GM23248 (cell line): ENCODE measurements at places on chromosomes 7 and 10.

GRCh38 chr10:80148166-80148805 is 15.8 kb downstream of the PLAC9 start:
- DNase-seq, result no peak
- peaks cover 14% of the 10 kb centered on the region; the same call in 1 of the 2 replicates for H3K36me3 ChIP-seq
- H3K4me3 ChIP-seq, result no peak overlapping the region
- H3K27ac ChIP-seq, result no peak overlapping the region

DNA sequence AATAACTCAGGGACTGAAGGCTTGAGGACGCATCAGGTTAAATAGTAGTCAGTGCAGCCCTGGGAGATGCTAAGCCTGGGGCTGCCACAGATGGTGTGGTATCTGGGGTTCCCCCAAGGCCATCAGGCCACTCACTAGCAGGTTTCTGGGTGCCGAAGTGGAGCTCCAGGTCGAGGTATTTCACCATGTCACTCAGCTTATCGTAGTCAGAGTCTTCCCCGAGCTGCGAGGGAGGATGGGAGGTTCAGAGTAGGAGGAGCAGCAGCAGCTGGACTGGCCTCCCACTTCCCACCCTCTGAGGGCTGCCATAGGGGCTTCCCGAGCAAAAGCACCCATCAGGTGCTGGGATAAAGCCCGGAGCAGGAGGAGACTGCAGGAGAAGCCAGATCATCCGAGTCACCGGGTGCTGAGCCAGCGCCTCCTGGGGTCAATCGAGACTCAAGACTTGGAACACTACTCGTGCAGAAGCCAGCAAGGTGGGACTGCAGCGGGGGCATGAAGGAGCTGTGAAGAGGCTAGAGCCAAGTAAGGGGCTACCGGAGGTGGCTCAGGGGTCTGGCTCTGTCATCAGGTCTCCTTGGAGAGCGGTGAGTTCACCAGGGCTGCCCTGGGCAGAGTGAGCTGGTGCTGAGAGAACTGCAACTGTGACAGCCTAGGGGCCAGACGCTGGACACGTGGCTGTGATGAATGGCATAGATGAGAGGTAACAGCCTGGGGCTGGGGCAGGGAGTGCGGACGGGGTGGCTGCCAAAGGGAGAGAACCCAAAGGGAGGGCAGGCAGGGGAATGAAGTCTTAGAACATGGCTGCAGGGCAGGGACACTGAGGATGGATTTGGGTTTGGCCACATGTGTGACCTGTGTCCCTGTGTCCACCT is 45.3 kb downstream of the GRID2IP start:
- no peaks in the 10 kb centered on the region for H3K36me3 ChIP-seq
- no peak overlapping the region for H3K4me3 ChIP-seq
- H3K4me1 ChIP-seq, result no peaks in the 10 kb centered on the region
- H3K27ac ChIP-seq, result no peak overlapping the region
- H3K27me3 ChIP-seq, result peaks cover 5% of the 10 kb centered on the region; the same call in 1 of the 2 replicates

- H3K27ac ChIP-seq, result no peak overlapping the region
- H3K4me3 ChIP-seq, result no peak overlapping the region
- no peaks in the 10 kb centered on the region for H3K36me3 ChIP-seq
- peaks cover 96% of the 10 kb centered on the region for H3K27me3 ChIP-seq
- DNase-seq, result no peak
Measured at GRCh38 chr7:157008206-157009169, 2.0 kb downstream of the MNX1 start.

GRCh38 chr10:128633864-128634540 is 507.8 kb upstream of the MKI67 start:
- H3K4me3 ChIP-seq, result no peak overlapping the region
- H3K27me3 ChIP-seq, result no peaks in the 10 kb centered on the region
- peaks cover 13% of the 10 kb centered on the region for H3K4me1 ChIP-seq

DNA sequence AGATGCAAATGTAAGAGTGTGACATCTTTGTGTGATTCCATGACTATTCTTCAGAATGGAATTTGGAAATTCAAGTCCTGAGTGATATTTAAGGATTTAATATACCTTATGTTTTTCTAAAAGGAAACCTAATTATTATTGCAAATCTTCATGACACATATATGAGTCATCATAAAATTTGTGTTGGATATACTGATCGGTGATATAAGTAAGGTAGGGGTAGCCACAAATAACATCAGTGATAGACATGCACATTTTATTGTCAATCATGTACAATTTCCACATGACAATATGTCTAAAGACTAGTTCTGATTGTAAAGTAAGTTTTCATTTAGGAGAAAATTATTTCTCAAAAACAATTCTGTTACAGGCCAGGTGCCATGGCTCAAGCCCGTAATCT is 59.7 kb upstream of the AGMO start:
- no peak overlapping the region for H3K27ac ChIP-seq
- H3K27me3 ChIP-seq, result no peaks in the 10 kb centered on the region
- H3K4me3 ChIP-seq, result no peak overlapping the region
- no peaks in the 10 kb centered on the region for H3K4me1 ChIP-seq

- H3K4me3 ChIP-seq, result no peak overlapping the region
- H3K27me3 ChIP-seq, result no peaks in the 10 kb centered on the region
- no peaks in the 10 kb centered on the region for H3K36me3 ChIP-seq
Measured at GRCh38 chr7:46927131-46927810, 654.6 kb downstream of the TNS3 start.
